ENCODE measurements at places on chromosomes 12 and 14. TPM values are rescaled to one million over a fixed set of nuclear protein-coding genes. Genes with fewer than 3 reads are reported as not detected.

PEX5 gene
- 39.6 TPM for total RNA-seq

ETNK1 gene
- total RNA-seq, result 47.3 TPM

- DNase-seq, result no peak
These were observed 560.0 kb downstream of the SNAPC1 start for GRCh38 chr14:62322216-62322615.

DNA sequence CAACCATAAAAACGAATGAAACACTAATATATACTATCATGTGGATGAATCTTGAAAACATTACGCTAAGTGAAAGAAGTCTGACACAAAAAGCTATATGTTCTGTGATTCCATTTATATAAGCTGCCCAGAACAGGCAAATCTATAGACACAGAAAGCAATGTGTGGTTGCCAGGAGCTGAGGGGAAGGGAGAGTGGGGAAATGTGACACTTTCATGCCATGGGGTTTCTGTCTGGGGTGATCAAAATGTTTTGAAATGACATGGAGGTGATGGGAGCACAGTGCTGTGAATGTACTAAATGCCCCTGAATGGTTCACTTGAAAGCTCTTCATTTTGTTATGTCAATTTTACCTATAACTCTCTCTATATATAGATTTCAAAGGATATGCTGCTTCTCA is 30.1 kb downstream of the ATG14 start:
- no peak for DNase-seq

DNA sequence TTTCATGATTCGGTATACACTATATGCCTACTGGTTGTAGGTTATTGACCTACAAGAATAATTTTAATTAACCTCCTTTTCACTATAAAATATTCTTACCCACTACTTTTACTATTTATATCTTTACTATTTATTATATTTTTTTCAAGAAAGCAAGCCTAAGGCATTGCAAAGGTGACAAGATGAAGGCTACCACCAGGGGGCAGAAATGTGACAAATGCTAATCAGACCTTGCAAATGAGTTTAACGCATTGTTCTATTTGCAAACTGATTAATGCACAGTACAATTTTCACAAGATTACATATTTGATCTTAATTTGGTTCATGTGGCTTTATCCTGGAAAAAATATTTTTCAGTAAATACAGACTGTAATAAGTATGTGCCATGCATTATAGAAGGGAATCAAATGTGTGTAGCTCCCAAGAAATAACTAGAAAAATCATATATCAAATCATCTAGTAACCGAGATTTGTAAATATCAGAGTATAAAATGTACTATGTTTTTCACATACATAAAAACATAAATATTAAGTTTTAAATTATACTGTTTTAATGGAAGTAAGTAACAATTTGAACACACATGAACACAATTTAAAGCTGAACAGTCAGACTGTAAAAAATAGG is 107.0 kb downstream of the ADAMTS20 start:
- no peak for DNase-seq

DNA sequence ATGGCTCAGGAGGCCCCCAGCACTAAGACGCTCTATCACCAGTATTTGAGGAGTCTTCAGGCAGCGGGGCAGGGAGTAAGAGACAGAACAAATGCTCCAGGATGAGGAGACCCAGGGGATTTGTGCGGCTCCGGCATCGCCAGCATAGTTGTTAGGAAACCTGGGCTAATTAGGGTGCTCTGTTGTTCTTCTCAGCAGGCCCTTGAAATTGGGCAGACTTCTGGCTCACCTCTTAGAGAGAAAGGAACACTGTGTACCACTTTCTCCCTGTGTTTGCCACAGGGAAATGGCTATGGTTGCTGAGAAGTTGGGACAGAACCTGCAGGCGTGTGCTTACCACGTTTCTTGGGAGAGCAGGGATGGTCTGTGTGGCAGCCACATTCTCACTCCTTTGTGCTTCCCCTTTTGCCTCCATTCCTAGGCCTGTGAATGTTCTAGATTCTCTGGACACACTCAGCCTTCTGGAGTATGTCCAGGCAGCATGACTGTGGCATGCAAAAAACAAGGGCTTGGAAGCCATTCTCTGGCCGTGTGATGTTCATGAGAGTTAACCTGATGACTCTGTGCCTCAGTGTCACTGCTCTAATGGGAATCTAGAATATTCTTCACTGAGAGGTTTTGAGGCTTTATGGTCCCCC is 109.0 kb downstream of the CHST11 start:
- DNase-seq, result no peak

DNA sequence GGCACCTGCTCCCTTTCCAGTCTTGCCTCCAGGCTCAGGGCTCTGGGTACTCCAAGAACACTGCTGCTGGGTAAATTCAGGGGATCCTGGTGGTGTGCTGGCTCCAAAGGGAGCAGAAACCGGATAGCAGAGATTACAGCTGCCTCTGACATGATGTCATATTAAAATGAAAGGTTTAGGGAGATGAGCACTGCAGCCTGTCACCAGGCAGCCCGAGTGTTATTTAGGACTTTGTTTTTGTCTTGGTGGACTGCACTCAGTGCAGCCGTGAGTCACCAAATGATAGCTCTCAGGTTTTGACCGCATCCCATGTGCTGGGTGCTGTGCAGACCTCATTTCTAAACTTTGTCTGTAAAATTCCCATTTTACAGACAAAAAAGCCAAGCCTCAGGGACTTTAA is 266.0 kb upstream of the CRY1 start:
- DNase-seq, result no peak

GRCh38 chr12:108335349-108336119 is 3.6 kb downstream of the CMKLR1 start:
- no peak for DNase-seq

GRCh38 chr12:52535574-52535973 is 15.4 kb upstream of the KRT5 start:
- no peak for DNase-seq

- DNase-seq, result no peak
These were observed 4.7 kb downstream of the CCDC88C start for GRCh38 chr14:91412939-91413338.

DNA sequence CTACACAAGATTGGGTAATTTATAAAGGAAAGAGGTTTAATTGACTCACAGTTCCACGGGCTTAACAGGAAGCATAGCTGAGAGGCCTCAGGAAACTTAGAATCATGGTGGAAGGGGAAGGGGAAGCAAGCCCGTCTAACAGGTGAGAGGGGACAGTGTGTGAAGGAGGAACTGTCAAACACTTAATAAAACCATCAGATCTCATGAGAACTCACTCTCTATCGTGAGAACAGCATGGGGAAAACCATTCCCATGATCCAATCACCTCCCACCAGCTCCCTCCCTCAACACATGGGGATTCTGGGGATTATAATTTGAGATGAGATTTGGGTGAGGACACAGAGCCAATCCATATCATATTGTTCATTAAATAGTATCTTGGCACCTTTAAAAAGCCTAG is 56.1 kb downstream of the EPS8 start:
- no peak for DNase-seq

Measured in posterior vena cava (tissue), 2 donors.